ENCODE measurements at places on chromosomes 16 and 17. TPM values are rescaled to one million over a fixed set of nuclear protein-coding genes. Genes with fewer than 3 reads are reported as not detected.
A peak's percentile ranks its signal among the peaks of the same experiment; 100 is the strongest.

The CSF3 gene
- polyA plus RNA-seq, result 0.80 TPM

The PPP1R1B gene
- polyA plus RNA-seq, result 63.1 TPM

The PYY gene
- 1.5 TPM for polyA plus RNA-seq

The KRT24 gene
- polyA plus RNA-seq, result not detected

The TBC1D3I gene
- 13.1 TPM for polyA plus RNA-seq

The ASPA gene
- polyA plus RNA-seq, result 16.1 TPM

The KRT34 gene
- polyA plus RNA-seq, result 1.2 TPM

The PRDM7 gene
- 4.2 TPM for polyA plus RNA-seq

The SBK1 gene
- polyA plus RNA-seq, result 4.1 TPM

DNA sequence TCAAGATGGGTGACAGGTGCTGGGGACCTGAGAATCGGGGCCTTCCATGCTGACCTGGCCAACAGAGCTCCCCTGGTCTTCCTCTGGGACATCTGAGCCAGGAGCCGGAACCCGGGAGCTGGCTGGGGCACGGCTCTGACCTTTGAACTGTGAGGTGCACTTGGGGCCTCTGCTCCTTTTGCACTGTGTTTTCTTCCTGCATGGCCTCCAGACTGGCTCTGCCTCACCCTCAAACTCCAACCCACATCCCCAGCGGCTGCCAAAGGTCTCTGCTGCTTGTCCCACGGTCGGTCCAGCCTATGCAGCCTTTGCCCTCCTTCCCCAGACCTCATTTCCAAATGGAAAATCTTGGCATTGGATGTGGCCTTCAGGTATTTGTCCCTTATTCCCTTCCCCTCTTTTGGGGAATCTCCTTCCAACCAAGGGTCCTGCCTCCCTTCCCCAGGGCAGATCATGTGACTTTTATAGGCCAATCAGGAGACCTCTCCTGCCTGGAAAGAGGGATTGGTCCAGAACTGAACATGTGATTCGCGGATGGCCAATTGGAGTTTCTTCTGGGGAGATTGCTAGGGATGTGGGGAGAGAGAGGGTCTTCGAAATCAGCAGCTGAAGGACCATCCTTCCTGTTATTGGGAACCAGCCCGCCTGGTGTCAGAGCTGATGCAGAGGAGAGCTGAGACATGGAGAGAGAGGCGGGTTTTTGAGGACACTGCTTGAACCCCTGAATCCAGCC is 117.9 kb downstream of the CYLD start:
- DNase-seq, result peak; percentile 32

DNA sequence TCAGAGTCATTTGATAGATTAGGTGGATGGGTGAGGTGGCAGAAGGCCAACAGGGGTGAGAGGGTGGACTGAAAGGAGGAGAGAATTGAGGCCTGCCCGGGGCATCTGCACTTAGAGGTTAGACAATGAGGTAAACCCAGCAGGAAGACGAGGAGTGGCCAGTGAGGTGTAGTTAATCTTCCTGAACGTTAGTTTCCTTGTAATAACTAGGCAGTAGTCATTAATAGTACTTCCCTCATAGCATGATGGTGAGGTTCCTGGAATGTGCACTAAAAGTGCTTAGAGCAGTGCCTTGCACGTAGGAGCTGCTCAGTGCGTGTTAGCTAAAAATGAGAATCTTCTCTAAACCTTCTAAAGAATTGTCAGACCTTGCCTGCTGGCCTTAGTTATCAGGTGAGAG is 13.5 kb upstream of the KSR1 start:
- no peak for DNase-seq

- peak; percentile 81 for DNase-seq
These were observed 2.5 kb downstream of the ITGAE start for GRCh38 chr17:3798273-3799180.

DNA sequence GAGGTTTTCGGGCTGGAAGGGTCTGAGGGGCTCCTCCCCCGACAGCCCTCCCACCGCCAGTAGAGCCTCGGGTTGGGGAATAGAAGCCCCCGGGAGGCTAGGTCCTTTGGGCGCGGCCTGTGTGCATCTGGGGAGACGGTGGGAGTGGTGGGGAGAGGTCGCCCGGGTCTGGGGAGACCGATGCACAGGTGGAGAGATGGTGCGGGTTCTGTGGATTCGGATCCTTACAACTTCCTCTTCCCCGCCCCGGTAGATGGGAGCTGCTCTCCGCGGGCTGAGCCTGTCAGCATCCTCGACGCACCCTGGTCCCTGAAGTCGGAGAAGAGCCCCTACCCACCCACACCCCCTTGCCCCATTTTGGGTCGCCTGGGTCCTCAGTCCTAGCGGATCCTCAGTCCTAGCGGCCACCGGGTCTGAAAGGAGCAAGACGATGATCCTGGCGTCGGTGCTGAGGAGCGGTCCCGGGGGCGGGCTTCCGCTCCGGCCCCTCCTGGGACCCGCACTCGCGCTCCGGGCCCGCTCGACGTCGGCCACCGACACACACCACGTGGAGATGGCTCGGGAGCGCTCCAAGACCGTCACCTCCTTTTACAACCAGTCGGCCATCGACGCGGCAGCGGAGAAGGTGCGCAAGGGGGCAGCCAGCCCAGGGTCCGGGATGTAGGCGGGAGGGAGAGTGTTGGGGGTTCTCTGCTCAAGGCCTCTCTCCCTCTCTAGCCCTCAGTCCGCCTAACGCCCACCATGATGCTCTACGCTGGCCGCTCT is 790 bp downstream of the BCKDK start:
- DNase-seq, result no peak

GRCh38 chr17:72631949-72632684 is 460.4 kb downstream of the SLC39A11 start:
- no peak for DNase-seq

- DNase-seq, result no peak
These were observed 224.2 kb downstream of the ENGASE start for GRCh38 chr17:79298799-79299198.

DNA sequence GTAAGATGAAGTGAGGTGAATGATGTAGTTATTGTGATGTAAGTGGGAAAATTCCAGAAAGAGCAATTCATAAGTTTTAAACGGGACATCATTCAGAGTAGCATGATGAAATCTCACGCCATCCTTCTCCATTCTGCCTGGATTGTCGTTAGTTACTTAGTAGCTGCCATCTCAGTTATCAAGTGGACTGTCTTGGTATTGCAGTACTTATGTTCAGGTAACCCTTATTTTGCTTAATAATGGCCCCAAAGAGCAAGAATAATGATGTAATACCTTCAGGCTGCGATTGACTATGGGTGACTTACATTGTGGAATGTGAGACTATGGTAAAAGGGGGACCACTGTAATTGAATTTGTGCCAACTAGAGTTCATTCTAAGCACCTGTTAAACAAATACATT is 234.1 kb upstream of the TOM1L1 start:
- no peak for DNase-seq

DNA sequence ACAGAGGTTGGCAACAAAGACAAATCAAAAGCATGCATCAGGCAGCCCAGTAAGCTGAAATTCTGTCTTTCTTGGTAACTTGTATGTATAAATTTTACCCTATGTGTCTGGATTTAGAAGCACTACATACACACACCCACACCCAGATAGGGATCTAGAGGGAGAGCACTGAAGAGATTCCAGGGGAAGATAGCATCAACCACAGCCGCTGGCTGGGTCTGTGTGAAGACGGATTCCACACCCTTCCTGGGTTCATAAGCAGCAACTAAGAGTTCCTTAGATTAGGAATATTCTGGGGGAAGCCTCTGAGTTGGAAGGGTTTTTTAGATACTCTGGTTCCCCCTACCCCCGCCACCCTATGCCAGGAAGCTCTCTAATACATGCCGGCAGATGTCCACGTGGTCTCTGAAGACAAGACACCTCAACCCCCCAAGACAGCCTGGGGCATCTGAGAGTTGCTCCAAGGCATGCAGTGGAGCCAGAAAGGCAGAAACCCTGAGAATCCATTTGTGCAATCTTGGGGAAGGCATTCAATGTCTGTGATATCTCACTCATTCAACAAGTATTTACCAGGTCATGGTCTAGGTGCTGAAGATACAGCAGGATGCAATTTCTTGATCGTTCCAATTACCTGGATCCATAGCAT is 86.4 kb downstream of the NOG start:
- DNase-seq, result no peak

DNA sequence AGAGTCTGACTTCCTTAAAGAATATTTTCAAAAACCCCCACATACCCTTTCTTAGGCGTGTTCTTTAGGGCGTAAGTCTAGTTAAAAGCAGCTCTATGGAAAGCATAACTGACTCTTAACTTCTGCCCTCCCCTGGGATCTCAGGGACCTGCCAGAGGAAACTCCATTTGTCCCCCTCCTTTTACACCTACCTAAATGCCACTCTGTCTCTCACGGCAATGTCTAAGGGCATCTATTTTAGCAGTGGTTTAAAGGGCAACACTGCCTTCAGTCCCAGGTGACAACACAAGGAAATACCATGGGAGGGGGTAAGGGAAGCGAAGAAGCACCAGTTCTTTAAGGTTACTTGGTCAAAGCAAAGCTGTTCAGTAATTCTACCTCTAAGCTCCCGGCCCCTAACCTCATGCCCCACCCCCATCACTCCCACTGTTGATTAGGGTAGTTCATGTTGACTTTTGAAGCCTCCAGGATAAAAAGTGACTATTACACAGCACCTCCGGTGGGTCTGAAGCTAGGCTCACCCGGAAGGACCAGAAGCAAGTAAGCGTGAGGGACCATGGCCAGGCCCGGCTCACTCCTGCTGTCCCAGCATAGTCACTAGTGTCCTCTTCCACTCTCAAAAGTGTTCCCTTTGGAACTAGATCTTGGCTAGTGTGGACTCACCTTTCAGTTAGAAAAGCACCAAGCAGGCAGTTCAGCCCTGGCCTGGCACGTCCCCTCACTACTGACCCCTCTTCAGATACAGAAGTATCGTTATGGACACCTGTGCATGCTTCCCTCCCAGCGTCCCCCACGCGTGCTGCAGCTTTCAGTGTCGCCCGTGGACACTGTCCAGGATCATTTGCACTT is 47.1 kb downstream of the CYTH1 start:
- DNase-seq, result no peak

GRCh38 chr16:89113152-89113547 is 19.5 kb downstream of the ACSF3 start:
- DNase-seq, result no peak

GRCh38 chr17:65772989-65773388 is 211.5 kb upstream of the AXIN2 start:
- DNase-seq, result no peak

DNA sequence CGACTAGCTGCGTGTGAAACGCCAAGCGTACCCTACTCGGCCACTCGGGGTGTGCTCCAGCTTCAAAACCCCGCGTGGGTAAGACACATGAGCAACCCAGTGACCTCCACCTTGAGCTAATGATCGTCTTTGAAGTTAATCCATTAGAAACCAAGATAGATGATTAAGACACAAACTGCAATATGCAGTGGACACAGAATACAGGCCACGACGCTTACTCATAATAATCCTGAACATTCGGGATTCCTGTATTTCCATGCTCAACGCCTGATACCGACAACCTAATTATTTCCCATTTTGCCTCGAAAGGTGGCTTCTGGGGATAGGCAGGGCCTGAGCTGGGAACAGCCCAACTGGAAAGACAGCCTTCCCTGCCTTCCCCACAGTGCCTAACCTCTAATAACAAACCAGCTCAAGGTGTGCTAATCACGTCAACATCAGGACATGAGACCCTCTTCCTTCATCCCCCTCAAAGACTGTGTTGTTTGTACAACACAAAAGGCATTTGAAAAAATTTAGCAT is 504 bp upstream of the COPRS start:
- no peak for DNase-seq

- no peak for DNase-seq
These were observed 40.5 kb downstream of the PSME3IP1 start for GRCh38 chr16:57145046-57146021.

GRCh38 chr17:49976163-49976827 is 7.3 kb downstream of the DLX4 start:
- no peak for DNase-seq

DNA sequence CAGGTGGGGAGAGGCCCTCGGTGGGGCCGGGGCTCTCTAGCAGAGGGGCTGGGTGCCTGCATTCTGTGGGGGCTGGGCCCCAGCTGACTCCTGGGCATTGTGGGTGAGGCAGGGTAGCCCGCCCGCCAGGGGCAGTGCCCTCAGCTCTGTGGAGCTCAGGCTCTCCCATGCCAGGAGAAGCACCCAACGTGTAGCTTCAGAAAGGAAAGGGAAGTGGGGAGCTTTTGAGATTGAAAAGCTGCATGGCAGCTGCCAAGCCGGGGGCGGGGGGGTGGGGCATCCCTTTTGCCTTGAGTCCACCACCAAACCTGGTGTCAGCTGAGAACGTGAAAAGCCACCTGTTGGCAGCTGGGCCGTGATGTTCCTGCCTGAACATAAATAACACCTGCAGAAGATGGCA is 192.1 kb upstream of the CIBAR2 start:
- no peak for DNase-seq

GRCh38 chr16:89034573-89034961 is 57.6 kb upstream of the CBFA2T3 start:
- no peak for DNase-seq

DNA sequence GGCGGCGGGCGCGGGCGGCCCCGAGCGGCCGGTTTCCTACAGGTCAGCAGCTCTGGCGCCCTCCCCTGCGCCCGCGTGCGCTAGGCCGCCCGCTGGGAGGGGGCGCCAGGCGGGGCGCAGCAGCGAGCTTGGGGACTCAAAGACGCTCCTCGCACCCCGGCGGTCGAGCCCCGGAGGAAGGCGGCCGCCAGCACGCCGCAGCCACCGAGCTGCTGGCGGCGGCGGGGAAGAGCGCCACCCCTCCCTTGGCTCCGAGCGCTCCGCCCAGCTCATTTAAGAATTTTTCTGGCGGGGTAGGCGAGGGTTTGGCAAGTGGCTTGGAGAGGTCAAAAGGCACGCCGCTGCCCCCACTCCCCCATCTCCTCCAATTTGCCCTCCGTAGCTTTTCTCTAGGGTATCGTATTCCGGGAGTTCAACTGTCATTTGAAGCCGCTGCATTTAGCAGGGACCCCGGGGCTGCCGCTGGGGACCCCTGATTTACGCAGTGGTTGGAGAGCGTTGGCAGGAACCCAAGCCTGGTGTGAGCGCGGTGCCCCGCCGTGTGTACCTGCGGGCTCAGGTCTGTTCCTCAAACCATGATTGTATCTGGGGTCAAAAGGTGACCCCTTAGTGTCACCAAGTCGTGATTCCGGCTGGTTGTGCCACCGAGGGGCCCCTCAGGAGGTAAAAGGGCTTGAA is 59.5 kb upstream of the GSE1 start:
- DNase-seq, result peak; percentile 71

DNA sequence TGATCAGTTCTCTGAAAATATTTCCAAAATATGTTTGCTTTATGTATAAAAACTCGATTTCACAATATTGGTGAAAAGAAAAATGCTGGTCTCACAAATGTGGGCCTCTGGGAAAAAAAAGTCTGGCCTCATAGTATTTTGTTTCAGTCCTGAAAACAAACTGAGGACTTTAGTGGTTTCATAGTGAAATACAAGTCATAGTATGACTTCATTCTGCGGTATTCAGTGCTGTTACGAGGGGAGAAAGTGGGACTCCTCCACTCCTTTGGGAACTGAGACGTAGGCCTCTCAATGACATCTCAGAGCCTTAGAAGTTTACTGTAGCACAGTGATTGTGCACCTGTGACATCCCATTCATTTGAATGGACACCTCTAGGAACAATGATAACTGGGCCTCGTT is 56.0 kb downstream of the CYB561 start:
- DNase-seq, result no peak

- no peak for DNase-seq
These were observed 17.3 kb upstream of the ERCC4 start for GRCh38 chr16:13902677-13903076.

GRCh38 chr17:66573078-66573477 is 261.8 kb upstream of the CACNG5 start:
- DNase-seq, result no peak
